ENCODE measurements at places on chromosomes 12 and 14.

DNA sequence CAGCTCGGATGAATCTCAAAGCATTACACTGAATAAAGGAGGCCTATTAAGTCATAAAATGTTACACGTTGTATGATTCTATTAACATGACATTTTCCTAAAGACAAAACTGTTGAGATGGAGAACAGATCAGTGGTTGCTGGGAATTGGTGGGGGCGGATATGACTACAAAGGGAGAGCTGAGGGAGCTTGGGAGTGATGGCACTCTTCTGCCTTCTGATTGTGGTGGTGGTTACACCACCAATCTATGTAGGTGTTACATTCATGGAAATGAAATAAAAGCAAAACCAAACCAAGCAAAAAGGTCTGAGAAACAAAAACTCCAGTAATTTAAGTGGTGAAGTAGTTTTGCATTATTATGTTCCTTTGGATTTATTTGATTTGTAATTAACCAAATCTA is 16.4 kb upstream of the EVL start:
- no peak for DNase-seq

DNA sequence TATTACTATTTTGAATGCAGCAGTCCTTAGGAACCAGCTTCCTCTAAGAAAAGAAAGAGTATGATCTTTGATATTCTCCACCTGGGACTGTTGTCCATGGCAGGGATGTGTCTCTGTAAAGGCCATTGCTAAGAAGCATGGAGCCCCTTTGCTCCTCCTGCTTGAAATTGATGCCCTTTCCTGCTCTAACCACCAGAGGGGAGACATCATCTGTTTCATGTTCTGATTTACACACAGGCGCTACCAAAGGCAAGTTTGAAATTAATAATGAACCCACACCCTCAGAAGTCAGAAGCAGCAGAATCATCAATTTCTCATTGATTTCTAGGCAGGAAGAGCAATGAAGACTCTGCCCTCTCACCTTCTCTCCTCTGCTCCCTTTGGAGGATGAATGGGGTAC is 253.8 kb downstream of the RMST start:
- no peak for DNase-seq

- DNase-seq: peak; percentile 45
Observed at GRCh38 chr14:70073924-70074566, 114.7 kb downstream of the SLC8A3 start.

DNA sequence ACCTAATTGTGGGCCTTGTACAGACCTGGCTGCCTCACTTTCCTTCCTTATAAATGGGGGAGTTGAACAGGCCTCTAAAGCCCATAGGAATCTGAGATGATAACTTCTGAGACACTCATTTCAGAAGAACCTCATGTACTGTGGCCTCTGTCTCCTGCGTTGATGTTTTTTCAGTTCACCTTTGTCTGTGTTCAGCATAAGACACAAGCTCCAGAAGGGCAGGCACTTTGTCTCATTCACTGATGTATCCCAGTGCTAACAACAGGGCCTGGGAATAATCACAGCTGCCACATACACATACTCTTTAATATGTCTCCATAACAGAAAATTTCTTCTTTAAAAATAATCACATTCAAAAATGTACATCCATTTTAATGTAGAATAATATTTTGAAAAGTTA is 3.3 kb downstream of the FGD6 start:
- no peak for DNase-seq

DNA sequence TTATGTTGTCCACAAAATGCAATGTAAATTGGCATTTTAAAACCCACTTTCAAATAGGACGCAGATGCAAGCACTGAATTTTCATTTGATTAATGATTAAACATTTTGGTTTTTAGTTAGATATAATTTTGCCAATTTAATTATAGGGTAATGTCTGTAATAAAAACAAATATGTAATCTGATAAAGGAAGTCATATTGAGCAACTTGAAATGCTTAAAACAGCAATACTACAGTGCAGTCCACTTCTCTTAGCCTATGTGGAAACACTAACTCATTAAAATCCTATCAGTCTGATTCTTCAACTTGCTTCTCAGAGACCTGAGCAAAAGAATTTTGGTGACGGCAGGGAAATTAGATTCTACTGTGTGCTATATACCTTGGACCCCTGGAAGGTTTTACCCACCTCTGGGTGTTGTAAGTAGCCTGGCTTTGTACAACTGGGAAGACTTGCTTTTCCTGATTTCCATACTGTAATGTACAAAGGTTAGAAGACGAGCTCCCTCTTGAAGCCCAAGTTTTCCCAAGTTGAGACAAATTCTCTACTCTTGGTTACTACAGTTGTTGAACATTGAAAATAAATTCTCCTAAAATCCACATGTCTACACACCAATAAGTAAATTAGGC is 4.1 kb downstream of the TRHDE start:
- DNase-seq: no peak

- no peak for DNase-seq
Observed at GRCh38 chr12:60947533-60947932, 1312.7 kb upstream of the USP15 start.

- no peak for DNase-seq
Observed at GRCh38 chr12:52667509-52667908, 12.7 kb downstream of the KRT1 start.

DNA sequence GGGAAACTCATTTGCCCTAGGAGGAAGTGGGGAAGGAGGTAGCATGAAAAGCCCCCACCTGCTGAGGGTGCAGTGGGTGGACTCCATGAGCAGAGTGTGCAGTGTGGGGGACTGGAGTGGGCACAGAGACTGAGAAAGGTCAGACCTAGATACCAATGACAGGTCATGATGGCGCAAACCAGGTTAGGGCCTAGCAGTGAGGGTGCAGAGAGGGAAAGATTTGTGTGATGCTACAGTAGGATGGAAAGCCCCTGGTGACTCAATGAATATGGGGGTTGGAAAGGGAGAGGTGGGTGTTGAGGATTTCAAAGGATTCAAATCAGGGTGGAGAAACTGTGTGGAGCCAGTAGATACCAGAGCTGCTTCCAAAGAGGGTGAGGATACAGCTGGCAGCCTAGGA is 319.2 kb downstream of the DPF3 start:
- DNase-seq: no peak

DNA sequence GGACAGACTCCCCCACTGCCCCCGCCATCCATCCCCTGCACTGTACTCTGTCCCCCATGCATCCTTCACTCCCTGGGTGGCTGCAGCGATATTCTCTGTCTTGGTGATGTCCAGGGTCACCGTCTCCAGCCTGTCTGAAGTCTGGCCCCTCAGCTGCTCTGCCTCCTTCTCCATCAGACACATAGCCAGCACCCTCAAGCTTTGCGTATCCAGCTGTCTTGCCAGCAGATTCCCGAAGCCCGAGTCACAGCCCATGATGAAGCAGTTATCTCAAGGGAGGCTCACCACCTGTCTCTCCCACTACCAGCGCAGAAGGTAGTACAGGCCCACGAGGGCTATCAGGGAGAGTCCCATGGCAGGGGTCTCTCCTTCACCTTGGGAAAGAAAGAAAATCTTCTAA is 77.8 kb downstream of the HSD17B6 start:
- DNase-seq: no peak

DNA sequence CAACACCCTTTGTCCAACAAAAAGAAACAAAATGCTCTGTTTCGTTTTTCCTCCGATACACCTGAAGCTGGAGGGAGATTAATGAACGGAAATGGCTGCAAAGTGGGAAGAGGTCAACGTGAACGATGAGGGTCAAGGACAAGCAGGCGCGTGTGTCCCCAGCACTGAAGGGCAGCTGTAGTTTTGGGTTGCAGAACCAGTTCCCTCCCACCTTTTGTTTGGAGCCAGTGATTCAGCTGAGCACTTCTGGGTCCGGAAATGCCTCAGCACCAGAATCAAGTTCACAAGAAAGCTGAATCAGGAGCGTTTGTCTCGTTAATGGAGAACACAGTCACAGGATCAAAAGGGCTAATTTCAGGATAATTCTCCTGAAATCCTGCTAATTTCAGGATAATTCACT is 51.1 kb upstream of the PWP1 start:
- DNase-seq: no peak

- no peak for DNase-seq
Observed at GRCh38 chr12:113697651-113698509, 226.2 kb upstream of the LHX5 start.

DNA sequence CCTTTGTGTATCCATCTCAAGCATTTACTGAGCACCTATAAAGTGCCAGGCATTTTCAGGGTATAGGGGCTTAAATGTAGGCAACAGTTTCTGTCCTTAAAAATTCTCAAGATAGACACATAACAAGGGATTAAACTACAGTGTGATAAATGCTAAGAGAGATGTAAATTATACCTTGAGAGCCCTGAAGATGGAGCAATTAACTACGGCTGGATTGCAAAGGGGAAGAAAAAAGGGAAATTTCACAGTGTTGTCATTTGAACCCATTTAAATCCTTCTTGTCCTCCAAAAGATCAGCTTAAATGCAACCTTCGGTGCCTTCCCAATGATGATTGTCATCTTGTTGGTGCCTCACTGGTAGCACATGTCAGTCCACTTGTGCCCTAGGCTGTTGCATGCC is 11.5 kb upstream of the IL26 start:
- no peak for DNase-seq

- DNase-seq: no peak
Observed at GRCh38 chr14:99432485-99432884, 48.2 kb downstream of the SETD3 start.

- no peak for DNase-seq
Observed at GRCh38 chr12:6262623-6263022, 47.9 kb upstream of the PLEKHG6 start.

DNA sequence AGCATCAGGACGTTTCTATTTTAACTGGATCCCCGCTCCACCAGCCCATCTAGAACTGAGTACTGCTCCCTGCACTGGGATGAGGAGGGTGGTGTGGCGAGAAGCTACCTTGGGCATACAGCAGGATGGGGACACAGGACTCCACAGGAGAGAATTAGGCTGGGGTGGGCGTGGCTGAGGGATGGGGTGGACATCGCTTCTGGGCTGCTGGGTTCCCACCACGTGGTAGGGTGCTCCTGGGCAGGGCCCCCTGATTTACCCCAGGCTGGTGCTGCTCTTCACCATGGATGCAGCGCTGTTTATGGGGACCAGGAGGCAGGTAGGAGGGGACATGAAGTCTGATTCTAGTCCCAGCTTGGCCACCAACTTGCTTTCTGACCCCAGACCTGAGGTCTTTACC is 41.9 kb downstream of the VDR start:
- no peak for DNase-seq

All from GM12891 (cell line).